ENCODE measurements at places on chromosomes 3 and 15.

DNA sequence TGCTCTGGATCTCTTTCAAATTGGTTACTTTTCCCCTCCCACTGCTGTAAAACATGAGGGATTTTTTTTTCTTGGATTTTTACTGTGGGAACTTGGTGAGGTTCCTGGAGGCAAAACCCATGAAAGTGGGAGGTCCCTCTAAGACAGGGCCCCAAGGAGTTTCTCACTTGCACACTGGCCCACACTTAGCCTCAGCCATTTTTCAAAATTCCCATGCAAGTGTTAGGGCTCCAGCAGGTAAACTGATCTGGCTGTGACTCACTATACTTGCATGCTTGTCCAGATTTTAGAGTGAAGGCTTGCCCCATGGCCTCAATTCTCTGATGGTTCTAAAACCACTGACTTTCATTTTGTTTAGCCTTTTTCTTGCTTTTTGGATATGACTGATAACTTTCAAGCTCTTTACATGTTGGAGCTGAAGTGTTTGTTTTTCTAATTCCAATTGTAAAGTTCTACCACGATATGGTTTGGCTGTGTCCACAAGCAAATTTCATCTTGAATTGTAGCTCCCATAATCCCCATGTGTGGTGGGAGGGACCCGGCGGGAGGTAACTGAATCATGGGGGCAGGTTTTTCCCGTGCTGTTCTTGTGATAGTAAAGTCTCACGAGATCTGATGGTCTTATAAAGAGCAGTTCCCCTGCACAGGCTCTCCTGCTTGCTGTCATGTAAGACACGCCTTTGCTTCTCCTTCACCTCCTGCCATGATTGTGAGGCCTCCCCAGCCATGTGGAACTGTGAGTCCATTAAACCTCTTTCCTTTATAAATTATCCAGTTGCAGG is 37.7 kb downstream of the MCCC1 start:
- no peak for DNase-seq

DNA sequence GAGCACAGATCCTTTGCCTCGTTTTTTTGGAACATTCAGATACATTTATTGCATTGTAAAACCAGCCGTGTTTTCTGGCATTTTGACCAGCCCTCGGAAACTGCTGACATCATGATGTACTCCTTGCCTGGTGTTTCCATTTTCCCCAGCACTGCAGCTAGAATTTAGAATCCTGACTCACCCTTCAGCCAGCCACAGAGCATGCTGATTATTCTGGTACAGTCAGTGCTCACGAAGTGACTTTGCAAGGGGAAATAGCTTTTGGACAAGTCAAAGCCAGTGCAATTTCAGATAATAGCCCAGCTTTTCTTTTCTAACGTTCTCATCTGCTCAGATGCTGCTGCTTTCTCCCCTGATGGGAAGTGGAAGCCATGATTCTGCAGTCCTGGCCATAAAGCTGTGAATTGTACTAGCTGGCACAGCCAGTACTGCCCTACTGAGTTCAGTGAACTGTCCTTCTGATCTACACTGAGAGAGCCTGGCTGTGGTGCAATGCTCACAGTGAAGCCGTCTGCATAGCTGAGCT is 12.1 kb upstream of the CNBP start:
- peak; percentile 95 for DNase-seq

DNA sequence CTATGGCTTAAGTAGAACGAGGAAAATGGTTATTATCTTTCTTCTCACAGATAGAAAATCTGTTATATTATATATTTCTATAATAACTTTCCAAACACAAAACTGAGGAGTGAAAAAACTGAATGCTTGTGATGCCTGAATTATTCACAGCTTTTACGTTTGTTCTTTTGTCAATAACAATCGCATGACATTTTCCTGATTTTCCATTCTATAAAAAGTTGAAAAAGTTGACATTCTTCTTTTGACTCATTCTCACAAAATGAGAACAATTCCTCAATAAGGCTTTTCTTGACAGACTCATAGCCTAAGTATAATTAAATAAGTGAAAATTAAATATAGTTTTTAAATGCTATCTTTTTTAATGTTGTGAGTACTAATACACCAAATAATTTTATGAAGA is 288.8 kb upstream of the TGFBR2 start:
- no peak for DNase-seq

GRCh38 chr15:52220937-52221660 is 29.9 kb upstream of the GNB5 start:
- DNase-seq = no peak

GRCh38 chr3:100650651-100651619 is 41.5 kb downstream of the ADGRG7 start:
- peak; percentile 49 for DNase-seq

DNA sequence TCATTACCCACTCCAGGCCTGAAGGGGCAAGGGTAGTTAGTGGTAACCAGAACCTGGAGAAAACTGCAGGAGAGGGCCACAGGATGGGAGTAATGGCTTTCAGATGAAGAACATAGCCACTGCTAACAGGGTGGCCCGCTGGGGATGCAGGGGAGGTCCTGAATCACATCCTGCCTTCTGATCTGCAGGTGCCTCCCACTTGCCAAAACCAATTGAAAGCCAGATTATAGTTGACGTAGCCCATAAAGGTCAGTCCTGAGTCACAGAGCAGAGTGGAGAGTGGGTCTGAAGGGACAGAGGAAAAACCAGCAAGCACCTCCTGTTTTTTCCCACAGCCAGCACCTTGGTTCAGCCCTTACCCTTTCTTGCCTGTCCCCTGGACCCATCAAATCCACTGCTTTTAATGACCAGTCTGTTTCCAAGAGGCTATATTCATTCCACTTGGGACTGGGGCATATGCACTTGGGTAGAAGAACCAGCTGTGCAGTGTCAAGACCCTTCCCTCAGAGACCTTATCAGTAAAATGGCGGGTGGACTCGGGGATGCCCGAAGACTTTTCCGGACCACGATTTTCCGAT is 646 bp upstream of the SLC35G2 start:
- peak; percentile 83 for DNase-seq

DNA sequence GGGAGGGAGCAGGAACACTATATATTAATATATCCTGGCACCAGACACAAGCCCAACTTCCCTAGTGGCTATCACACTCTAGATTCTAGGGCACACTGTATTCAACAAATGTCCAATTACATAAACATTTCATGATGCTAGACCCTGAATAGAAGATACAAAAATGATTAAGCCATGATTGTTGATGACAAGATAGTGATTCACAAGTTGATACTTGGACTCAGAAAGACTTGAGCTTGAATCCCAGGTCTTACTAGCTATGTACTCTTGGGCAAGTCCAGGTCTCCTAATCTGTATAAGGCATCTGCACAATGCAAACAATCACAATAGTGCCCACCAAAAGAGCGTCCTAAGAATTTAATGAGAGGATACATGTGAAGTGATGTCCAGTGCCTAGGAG is 10.0 kb upstream of the SNTN start:
- no peak for DNase-seq

DNA sequence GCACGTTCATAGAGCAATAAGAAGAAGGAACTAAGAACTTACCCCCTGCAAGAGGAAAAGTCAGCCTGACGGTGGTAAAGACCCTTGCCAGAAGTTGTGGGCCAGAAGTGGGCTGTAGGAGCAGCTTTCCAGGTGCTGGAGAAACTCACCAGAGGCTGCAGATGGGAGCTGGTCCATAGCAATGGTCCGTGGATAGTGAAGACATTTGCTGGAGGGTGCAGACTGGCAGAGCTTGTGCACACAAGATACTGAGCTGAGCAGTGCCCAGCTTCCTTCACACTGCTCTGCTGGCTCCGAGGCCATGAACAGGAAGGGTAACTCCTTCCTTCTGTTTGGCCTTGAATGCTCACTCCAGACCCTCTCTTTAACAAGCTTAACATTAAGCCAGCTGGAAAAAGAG is 149.8 kb upstream of the BNIP2 start:
- no peak for DNase-seq

GRCh38 chr15:89362203-89363101 is 27.8 kb upstream of the POLG start:
- no peak for DNase-seq

All from brain microvascular endothelial cell (primary cell).